Mucosa of gallbladder (tissue), 1 donor: ENCODE measurements at places on chromosomes 7 and 10.
A peak's percentile ranks its signal among the peaks of the same experiment; 100 is the strongest.

GRCh38 chr7:40753455-40753854, 618.6 kb downstream of the SUGCT start:
- DNase-seq: no peak

- no peak for DNase-seq
Observed at GRCh38 chr7:156819733-156820295, 73.2 kb downstream of the LMBR1 start.

GRCh38 chr7:143329471-143330170, 13.7 kb downstream of the CLCN1 start:
- no peak for DNase-seq

- DNase-seq: no peak
Observed at GRCh38 chr10:3278771-3279170, 106.2 kb upstream of the PITRM1 start.

- no peak for DNase-seq
Observed at GRCh38 chr7:13217768-13218167, 530.3 kb downstream of the ARL4A start.

DNA sequence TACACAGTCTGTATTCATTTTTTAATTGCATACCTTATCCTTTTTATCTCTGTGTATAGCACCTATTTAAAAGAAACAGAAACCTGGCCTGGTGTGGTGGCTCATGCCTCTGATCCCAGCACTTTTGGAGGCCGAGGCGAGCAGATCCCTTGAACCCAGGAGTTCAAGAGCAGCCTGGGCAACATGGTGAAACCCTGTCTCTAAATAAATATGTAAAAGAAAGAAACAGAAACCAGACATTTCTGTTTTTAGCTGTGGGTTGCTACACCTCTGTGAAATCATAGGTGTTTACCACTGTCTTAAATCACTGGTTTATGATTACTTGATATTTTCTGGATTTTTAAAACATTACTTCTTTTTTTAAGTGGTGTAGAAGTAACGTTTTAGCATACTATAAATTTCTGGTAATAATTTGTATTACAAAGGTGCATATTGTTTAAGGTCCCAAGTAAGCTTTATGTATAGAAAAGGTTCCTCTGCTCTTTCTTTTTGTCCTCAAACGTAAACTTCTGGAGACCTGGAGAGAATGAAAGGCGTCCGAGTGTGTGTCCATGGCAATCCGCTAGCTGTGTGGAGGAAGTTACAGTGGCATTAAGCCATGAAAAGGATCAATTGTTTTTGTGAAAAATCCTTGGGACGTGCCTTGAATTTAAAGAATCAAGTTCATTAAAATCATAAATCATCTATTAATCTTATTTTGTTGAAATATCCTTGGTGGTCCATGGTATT, 41.1 kb downstream of the PTPRZ1 start:
- DNase-seq: no peak

- DNase-seq: no peak
Observed at GRCh38 chr10:114189700-114190099, 10.5 kb downstream of the TDRD1 start.

GRCh38 chr7:71612911-71613310, 481.0 kb downstream of the GALNT17 start:
- no peak for DNase-seq

- DNase-seq: peak; percentile 69
Observed at GRCh38 chr10:73906524-73907447, 4.1 kb upstream of the PLAU start.

GRCh38 chr10:70748305-70748704, 36.9 kb downstream of the TBATA start:
- DNase-seq: no peak

DNA sequence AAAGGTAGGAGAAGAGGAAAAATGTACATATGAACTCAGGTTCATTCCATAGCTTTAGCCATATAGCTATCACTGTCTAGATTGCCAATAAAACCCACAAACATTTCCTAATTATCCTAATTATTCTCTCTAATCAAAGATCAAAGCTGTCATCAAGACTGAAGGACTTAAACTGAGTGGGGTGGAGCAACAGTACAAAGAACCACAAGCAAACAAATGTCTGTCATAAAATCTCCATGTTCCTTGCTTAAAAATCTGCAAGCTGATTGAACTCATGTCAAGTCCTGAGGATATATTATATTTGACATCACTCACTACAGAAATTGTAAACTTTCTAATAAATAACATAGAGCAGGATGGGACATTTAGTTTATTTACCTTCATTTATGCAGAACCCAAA, 315.9 kb downstream of the SNX13 start:
- no peak for DNase-seq

GRCh38 chr10:79184145-79184625, 115.4 kb downstream of the ZMIZ1 start:
- peak; percentile 69 for DNase-seq

GRCh38 chr7:156092307-156092706, 280.0 kb upstream of the SHH start:
- no peak for DNase-seq

GRCh38 chr10:31322647-31323046, 3.6 kb downstream of the ZEB1 start:
- no peak for DNase-seq

DNA sequence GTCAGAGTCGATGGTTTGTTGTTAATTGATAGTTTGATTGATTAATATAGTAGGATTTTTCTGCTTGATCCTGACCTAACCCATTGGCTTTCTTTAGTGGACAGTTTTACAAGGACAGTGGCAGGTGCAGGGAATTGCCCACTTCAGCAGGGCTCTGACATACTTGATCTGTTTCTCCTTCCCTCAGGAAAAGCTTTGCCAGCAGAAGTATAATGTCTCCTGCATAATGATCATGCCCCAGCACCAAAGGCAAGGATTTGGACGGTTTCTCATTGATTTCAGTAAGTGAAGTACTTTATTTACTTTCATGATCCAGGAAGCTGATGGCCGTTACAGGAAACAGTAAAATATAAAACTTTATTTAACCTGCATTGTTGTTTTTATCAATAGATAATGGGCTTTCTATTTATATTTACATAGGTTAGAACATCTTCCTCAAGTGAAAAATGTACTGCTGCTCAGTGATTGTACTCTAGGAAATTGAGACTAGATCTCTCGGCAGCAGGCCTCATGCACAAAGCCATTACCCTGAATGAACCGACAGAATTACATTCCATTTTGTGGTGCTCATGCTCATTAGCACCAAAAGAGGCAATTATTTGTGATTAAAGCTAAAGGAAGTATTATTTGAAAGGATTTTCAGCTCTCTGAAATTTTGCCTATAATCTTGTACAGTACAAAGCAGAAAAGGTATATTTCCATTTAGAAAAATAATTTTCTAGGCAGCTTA, 122.5 kb upstream of the SAMD8 start:
- DNase-seq: no peak

- no peak for DNase-seq
Observed at GRCh38 chr7:83643012-83643411, 5.9 kb downstream of the SEMA3E start.

GRCh38 chr10:89567576-89568245, 32.3 kb upstream of the SLC16A12 start:
- no peak for DNase-seq

- no peak for DNase-seq
Observed at GRCh38 chr10:77494327-77494726, 143.3 kb downstream of the KCNMA1 start.

GRCh38 chr10:107542607-107543006, 378.1 kb upstream of the SORCS1 start:
- DNase-seq: no peak

- no peak for DNase-seq
Observed at GRCh38 chr10:116437076-116437692, 9.5 kb downstream of the PNLIPRP3 start.

DNA sequence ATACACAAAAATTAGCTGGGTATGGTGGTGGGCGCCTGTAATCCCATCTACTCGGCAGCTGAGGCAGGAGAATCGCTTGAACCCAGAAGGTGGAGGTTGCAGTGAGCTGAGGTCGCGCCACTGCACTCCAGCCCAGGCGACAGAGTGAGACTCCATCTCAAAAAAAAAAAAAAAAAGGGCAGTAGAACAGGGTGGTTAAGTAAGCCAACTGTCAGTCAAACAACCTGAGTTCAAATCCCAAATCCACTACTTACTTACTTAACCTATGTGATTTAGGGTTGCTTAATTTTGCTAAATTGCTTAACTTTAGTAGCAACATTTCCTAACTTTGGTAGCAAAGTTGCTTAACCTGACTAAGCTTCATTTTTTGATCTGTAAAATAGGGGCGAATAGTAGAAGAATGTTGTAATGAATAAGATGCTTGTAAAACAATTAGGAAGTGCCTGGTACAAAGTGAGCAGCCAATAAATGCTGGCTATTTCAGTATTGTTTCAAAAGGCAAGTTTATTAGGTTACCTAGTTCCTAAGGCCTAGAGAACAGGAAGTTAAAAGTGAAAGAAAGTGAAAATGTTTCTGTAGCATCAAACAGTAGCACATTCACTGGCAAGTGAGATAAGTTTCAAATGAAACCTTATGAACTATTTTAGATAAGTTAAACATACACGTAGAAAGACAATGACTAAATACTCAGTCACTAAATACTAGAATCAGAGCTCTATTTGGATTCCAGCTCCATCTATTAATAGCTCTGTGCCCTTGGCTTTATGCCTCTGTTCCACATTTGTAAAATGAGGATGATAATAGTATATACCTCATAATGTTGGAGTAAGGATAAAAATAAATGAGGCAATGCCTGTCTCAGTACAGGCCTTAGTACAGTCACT, 64.3 kb downstream of the HOXA1 start:
- DNase-seq: no peak

GRCh38 chr7:128869138-128869943, 6.7 kb downstream of the ATP6V1F start:
- DNase-seq: no peak

GRCh38 chr7:29190349-29191045, 4.1 kb upstream of the CHN2 start:
- no peak for DNase-seq

GRCh38 chr7:117325836-117326235, 3.0 kb upstream of the WNT2 start:
- DNase-seq: no peak
